ENCODE measurements at places on chromosomes 3 and 15.
A peak's percentile ranks its signal among the peaks of the same experiment; 100 is the strongest.

- no peak for DNase-seq
These were observed 197.9 kb downstream of the XXYLT1 start for GRCh38 chr3:195072916-195073564.

GRCh38 chr3:175005193-175005592 lies 146.1 kb downstream of the NAALADL2 start:
- DNase-seq, result no peak

DNA sequence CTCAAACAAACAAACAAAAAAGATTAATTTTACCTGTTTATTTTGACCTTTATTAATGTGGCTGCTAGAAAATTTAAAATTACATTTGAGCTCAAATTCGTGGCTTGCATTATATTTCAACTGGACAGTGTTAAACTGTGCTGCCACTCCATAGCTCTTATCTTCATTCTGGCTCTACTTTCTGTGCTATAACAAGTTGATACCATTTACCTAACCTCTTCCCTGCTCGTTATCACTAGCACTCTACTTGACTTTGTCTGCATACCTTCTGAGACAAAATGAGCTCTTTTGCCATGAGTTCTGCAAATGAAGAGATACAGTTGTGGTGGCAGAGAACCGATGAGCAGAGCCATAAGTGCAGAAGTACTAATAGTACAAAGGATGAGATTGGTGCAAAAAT lies 26.4 kb downstream of the MINDY2 start:
- DNase-seq, result no peak

GRCh38 chr3:24135280-24135679 lies 190.2 kb downstream of the NR1D2 start:
- no peak for DNase-seq

- DNase-seq, result no peak
These were observed 77.2 kb downstream of the CD200R1L start for GRCh38 chr3:112769286-112769978.

DNA sequence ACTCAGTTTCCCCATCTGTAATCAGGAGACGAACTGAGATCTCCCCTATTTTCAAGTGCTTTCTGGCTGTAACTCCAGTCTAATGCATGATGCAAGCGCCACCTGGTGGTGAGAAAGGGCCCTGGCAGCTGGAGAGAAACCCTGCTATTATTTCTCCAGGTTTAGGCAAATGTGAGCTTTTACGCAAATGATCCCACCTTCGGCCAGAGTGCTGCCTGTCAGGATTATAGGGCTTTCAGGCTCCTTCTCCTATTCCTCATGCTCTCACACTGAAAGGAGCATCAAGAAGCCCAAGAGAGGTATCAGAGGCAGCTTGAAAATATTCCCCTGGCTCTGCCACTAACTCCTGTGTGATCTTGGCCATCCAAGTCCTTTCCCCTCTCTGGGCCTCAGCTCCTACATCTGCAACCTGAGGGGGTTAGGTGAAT lies 93.9 kb upstream of the RASGRF1 start:
- DNase-seq, result peak; percentile 72

- DNase-seq, result peak; percentile 84
These were observed 33.5 kb downstream of the BCL2L10 start for GRCh38 chr15:52078876-52079700.

DNA sequence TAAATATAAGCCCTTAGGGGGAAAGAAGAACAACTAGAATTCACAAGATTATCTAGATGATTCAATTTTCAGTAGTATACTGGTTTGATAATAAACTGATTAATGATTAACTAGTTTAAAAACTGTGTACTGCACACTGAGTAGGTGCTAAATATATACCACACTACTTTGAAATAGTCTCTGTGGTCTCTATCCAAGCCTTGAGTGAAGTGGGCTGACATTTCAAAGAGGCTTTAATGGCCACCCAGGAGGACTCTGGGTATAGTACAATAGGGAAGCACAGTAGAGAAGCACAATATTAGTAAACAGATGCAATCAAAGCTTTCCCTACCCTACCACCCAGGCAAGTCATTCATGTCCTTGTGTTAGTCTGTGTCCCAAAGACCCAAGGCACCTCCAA lies 46.7 kb downstream of the FILIP1L start:
- no peak for DNase-seq

- DNase-seq, result no peak
These were observed 39.9 kb downstream of the PPCDC start for GRCh38 chr15:75063338-75063737.

DNA sequence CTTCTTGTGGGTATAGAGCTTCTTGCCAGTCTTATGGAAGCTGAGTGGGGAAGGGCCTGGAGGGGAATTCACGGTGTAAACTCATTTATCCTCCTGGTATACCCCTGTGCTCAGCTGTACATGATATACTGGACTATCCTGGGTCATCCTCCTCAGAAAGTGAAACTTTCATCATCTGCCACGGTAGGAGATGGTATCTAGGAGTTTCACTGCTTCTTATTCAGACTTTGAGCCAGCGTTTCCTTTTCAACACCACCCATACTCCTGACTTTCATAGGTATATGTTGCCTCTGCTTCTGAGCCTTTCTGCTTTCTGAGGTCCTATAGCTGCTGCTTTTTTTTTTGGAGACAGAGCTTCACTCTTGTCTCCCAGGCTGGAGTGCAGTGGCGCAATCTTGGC lies 15.6 kb downstream of the SENP5 start:
- DNase-seq, result peak; percentile 15

DNA sequence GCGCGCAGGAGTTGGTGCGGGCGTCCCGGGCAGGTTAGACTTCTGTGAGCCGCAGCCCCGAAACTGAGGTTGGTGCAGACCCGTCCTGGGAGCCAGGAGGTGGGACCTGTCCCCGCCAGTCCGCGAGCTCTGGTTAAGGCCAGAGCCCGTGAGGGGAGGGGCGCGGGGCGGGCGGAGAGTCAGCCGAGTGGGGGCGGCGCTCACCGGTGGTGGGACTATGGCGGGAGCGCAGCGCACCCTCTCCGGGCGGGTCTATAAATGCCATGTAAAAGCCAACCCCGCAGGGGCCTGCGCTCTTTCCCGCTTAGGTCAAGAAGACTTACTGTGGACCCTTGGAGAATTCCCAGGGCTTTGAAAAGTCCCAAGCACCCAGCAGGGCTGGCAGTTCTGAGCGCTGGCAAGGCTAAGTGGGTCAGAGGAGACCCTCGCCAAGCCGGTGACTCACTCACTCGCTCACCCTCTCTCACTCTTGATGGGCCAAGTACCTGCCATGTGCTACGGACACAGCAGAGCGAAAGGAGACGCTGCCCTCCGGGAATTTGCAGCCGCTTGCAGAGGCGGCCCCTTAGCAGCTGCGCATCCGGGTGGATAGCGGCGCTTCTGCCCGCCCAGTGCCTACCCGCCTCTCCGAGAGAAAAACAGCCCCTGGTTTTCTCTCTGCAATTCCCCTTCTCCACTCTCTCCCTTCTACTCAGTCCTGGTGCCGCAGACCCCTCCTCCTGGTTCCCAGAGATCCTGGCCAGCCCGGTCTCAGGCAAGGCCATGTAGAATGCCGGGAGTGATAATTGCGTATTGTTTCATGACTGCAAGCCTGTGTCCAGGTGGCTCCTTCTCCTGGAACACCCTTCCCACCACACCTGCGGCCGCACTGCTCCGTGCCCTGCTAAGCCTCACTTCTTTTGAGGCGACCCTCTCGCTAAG lies at the start of gene ALDH1L1:
Gene ALDH1L1 (minus strand): TSS at position 110 of the 921 bp plus-strand sequence. CDS start 19,607 bp downstream, outside the sequence.
- peak; percentile 24 for DNase-seq

GRCh38 chr15:58142827-58143461 lies 4.8 kb downstream of the AQP9 start:
- DNase-seq, result no peak

GRCh38 chr3:196192036-196192523 lies 19.1 kb downstream of the ZDHHC19 start:
- peak; percentile 80 for DNase-seq

GRCh38 chr15:36886701-36887100 lies 213.6 kb downstream of the MEIS2 start:
- DNase-seq, result no peak

- DNase-seq, result peak; percentile 39
These were observed 97.3 kb downstream of the SLCO3A1 start for GRCh38 chr15:91950631-91951329.

- no peak for DNase-seq
These were observed 16.0 kb upstream of the PTX3 start for GRCh38 chr3:157420606-157421130.

- peak; percentile 73 for DNase-seq
These were observed 26.9 kb upstream of the LINGO1 start for GRCh38 chr15:77659350-77660321.

GRCh38 chr15:69092159-69092558 lies 68.3 kb upstream of the GLCE start:
- no peak for DNase-seq

DNA sequence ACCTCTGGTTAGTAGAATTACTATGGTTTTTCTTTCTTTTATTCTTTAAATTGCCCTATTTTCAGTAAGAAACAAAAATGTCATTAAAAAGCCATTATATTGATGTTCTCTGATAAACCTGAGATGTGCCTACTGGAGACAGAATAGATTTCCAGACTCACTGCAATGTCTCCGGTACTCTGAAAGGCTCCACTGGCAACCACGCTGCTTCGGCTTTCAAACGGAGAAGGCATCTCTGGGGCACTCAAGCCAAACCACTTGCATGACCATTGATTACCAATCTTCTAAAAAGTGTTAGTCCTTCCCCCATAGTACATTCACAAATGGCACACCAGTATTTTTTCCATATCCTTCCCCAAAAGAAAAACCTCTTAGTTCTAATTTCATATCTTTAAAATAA lies 82.6 kb downstream of the CBLB start:
- no peak for DNase-seq
